ENCODE measurements at places on chromosomes 4 and X.

DNA sequence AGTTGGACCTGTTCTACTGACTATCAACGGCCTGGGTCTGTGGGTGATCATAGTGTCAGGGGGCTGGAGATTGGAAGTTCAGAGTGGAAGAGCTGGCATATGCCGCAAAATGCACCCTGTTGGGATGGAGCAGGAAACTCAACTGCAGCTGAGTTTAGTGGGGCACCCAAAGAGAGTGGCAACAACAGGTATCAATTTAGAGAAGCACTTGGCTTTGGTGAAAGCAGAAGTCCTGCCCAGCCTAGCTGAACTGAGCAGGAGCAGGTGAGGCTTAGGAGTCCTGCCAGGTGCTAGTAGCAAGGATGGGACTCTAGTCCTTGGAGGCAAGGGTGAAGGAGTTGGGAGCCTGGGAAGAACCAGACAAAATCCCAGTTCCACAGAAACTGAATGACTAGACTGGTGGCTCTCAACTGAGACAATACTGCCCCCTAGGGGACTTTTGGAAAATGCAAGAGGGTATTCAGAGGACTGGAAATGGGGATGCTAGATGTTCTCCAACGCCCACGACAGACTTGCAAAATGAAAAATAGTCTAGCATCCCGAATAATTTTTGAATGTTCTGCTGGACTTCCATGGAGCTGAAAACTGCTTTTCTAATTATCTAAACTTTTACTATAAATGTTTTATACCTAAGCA lies 49.4 kb downstream of the RTL9 start:
- no peak for DNase-seq

DNA sequence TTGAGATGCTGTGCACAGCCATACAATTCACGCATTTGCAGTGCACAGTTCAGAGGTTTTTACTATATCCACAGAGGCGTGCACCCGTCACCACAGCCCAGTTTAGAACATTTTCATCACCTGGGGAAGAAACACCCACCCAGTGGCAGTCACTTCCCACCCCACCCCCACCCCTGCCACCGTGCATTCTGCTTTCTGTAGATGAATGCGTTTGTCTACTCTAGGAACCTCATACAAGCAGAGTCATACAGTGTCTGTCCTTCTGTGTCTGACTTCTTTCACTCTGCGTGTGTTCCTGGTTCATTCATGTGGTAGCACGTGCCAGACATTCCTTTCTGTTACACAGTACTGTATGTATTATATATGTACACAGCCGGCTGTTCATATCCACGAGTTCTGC lies 122.8 kb downstream of the TBL1X start:
- DNase-seq, result no peak

DNA sequence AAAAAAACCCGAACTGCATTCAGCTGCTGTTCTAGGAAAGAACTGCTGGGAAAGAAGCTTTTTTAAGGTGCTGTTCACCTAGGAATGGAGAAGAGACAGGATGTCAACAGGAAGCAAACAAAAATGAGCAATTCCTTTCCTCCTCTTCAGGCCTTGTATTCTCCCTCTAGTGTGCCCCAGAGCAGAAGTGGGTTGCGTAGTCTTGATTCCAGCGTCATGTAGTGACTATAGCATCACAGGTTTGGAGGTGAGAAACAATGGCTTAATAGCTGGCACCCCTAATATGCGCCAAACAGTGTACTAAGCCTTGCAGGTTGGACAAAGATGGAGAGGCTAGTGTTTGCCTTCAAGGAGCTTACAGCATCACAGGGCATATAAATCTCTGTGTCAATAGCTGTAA lies 146.3 kb upstream of the LCORL start:
- DNase-seq, result no peak

GRCh38 chrX:22097012-22097694 lies 65.0 kb downstream of the PHEX start:
- no peak for DNase-seq

DNA sequence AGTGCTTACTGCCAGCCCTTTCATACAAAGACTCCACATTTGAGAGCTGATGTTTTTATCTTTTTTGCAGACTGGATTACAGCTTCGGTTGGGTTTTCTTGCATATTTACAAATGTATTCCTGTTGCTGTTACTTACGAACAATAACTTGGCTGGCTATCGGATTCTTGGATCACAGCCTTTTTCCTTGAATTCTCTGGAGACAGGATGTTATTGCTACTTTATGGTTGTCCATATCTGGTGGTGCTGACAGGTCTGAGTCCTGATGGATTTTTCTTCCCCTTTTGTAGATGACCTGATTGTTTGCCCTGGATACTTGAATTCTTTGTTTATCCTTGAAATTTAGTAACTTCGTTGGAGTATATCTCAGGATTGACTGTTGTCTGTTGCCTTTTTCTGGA lies 77.7 kb downstream of the PDK3 start:
- no peak for DNase-seq

- no peak for DNase-seq
These were observed 733.3 kb downstream of the RPA4 start for GRCh38 chrX:97616883-97617530.

DNA sequence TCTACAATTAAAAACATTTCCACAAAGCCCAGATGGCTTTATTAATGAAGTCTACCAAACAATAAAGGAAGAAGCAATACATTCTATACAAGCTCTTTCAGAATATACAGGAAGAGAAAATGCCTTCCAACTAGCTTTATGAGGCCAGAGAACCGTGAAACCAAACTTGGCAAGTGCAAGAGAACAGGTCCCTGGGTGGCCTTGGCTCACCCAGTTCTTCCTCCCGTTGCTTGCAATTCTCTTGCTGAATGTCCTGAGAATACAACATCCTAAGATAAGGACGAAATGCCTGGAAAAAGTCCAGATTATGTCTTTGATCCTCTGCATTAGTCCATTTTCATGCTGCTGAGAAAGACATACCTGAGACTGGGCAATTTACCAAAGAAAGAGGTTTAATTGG lies 204.9 kb downstream of the MAD2L1 start:
- DNase-seq, result no peak

- no peak for DNase-seq
These were observed 136.5 kb downstream of the RAB28 start for GRCh38 chr4:13347517-13348125.

- no peak for DNase-seq
These were observed 146.2 kb downstream of the TEX11 start for GRCh38 chrX:70762285-70762684.

- no peak for DNase-seq
These were observed 74.5 kb upstream of the HS3ST1 start for GRCh38 chr4:11503166-11503565.

DNA sequence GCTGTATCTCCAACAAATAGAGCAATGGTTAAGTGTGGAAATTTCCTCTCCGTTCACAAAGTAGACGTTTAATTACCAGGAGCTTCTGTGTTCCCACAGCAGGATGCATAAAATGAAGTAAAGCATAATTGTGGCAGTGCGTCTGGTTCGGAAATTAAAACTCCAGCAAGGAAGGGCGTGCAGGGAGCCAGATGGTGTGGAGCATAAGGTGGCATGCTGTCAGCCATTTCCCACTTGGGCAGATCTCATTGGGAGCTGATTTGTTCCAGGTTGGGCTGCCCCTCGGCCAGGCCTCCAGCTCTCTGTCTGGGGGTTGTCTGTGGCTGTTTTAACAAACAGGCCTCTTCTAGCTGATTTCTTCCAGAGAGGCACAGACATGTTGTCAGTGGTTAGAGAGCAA lies 182.1 kb upstream of the CLNK start:
- no peak for DNase-seq

DNA sequence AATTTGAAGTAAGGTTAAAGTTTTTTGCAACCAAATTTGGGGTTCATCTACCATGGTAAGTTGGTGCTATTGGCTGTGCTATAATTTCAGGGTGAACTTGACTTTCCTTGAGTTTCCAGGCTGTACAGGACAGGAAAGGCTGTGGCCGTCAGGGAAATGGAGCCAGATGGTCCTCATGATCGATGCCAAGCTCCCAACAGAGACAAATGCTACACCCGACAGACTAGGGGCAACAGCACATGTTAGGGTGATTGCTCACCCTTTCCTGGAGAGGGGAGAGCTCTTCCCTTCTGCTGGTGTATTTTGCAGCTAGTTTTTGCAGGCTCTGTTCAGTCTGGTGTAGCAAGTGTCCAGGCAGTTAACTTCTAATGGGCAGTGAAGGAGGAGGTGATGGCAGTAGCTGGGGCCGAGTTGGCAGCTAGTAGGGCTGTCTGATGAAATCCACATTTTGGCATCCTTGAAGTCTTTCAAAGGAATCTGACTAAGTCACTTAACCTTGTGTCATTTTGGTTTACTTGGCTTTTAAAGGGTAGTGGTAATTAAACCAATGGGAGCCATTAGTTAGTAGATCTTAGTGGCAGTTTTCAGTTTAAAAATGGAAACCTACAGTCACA lies 47.8 kb downstream of the GAB1 start:
- DNase-seq, result no peak

- DNase-seq, result no peak
These were observed 21.3 kb downstream of the ARHGAP24 start for GRCh38 chr4:85496126-85496849.
